Type B pancreatic cell (in vitro differentiated cells): ENCODE measurements at places on chromosomes 7 and 10. TPM values are rescaled to one million over a fixed set of nuclear protein-coding genes. Genes with fewer than 3 reads are reported as not detected.
A peak's percentile ranks its signal among the peaks of the same experiment; 100 is the strongest.

GRCh38 chr10:29977171-29977570, 82.2 kb downstream of the JCAD start:
- DNase-seq: no peak
- H3K4me3 ChIP-seq: no peak overlapping the region
- peaks cover 5% of the 10 kb centered on the region for H3K36me3 ChIP-seq

GRCh38 chr7:100604028-100604975, 2.1 kb downstream of the PCOLCE start:
- peak overlapping the region; percentile 89 for H3K4me3 ChIP-seq
- no peak for DNase-seq
- H3K27ac ChIP-seq: peak overlapping the region; percentile 41
- H3K36me3 ChIP-seq: no peaks in the 10 kb centered on the region

DNA sequence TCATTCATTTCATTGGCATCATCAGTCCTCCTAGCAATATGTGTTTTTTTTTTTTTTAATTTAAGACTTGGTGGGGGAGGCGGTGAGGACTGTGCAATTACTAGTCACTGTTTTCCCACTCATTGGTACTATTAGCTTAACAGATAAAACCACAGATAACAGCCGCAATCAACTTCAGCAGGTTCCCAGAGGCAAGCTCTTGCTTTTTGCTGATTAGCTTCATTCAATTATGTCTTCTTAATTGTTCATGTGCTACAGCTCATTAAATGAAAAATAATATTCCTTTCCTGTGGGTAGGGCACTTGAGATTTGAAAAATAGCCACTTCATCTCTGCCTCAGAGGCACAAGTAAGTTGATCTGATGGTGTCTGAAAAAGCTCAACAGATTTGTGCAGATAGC, 215.5 kb downstream of the PCDH15 start:
- H3K36me3 ChIP-seq: no peaks in the 10 kb centered on the region
- no peaks in the 10 kb centered on the region for H3K27me3 ChIP-seq
- no peaks in the 10 kb centered on the region for H3K4me1 ChIP-seq

The H2BK1 gene
- not detected in 2 replicates for total RNA-seq

- H3K27me3 ChIP-seq: no peaks in the 10 kb centered on the region
- no peaks in the 10 kb centered on the region for H3K4me1 ChIP-seq
- no peak overlapping the region for H3K4me3 ChIP-seq
- no peak for DNase-seq
These were observed 386.0 kb downstream of the KIF20B start for GRCh38 chr10:90087197-90088023.

DNA sequence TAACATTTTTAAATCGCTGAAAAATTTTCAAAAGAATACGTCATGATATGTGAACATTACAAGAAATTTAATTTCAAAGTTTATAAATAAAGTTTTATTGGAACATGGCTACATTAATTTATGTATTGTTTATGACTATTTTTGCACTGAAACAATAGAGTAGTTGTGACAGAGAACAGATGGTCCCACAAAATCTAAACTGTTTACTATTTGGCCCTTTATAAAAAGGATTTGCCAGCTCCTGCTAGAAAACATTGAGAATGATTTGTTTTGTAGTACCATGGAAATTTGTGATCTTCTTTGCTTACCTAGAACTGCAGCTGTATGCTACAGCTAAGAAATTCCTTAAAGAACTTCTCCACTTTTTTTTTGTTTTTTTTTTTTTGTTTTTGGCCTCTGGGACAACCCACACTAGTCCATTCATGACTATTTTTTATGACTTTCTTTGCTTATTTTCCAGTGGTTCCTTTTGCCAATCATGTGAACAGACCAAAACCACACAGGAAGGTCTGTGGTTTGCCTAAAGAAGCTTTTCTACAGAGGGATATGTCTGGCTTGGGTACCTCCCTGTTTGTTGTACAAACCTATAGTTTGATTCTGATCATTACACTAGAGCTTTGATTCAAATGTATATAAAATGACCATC, 55.7 kb downstream of the ST7 start:
- no peaks in the 10 kb centered on the region for H3K27me3 ChIP-seq
- no peak overlapping the region for H3K4me3 ChIP-seq
- H3K36me3 ChIP-seq: no peaks in the 10 kb centered on the region
- DNase-seq: no peak

The ZSCAN25 gene
- 22.9 and 25.4 TPM in 2 replicates for total RNA-seq

GRCh38 chr10:60409202-60409601, 19.5 kb upstream of the ANK3 start:
- H3K36me3 ChIP-seq: no peaks in the 10 kb centered on the region
- H3K27me3 ChIP-seq: no peaks in the 10 kb centered on the region
- H3K27ac ChIP-seq: no peak overlapping the region
- H3K4me3 ChIP-seq: no peak overlapping the region
- no peaks in the 10 kb centered on the region for H3K4me1 ChIP-seq

DNA sequence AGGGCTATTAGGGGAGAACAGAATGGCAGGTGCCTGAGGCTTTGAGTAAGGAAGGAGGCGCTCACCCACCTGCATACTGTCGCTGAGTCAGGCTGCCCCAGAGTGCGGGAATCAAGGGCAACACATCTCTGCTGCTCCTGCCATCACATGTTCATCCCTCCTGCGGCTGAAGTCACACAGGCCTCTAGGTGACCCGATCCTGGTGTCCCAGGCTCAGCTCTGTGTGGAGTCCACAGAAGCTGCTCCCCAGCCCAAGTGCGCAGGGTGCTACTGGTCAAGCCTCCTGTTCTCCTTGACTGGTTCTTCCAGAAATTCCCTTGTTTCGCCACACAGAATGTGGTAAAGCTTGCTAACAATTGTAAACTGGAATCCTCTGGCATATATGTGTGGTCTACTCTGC, 96.9 kb upstream of the IL6 start:
- H3K27me3 ChIP-seq: peaks cover 7% of the 10 kb centered on the region
- H3K4me1 ChIP-seq: no peaks in the 10 kb centered on the region
- no peak for DNase-seq
- H3K27ac ChIP-seq: no peak overlapping the region
- H3K36me3 ChIP-seq: no peaks in the 10 kb centered on the region
- H3K4me3 ChIP-seq: no peak overlapping the region

The CPA4 gene
- 7.4 and 17.4 TPM in 2 replicates for total RNA-seq

The PODXL gene
- 25.5 and 44.1 TPM in 2 replicates for total RNA-seq

DNA sequence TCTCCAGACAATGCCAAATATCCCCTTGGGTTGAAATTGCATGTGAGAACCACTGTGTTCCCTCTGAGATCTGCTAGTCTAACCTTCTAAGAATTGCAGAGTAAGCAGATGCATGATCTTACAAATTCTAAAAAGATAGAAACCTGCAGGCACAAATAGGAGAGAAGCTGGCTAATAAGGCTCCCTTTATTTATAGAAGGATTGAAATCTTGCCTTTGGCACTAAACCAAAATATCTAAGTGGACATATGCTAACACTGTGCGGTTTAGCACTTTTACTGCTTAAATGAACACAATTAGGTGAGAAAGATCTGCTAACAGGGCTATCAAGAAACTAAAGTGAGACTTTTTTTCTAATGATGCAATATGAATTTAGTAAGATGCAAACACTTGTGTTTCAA, 225.5 kb downstream of the DOCK4 start:
- H3K27ac ChIP-seq: no peak overlapping the region
- no peaks in the 10 kb centered on the region for H3K4me1 ChIP-seq
- no peaks in the 10 kb centered on the region for H3K27me3 ChIP-seq
- DNase-seq: no peak
- H3K36me3 ChIP-seq: peaks cover 21% of the 10 kb centered on the region

The KCND2 gene
- 3.0 and 3.2 TPM in 2 replicates for total RNA-seq

DNA sequence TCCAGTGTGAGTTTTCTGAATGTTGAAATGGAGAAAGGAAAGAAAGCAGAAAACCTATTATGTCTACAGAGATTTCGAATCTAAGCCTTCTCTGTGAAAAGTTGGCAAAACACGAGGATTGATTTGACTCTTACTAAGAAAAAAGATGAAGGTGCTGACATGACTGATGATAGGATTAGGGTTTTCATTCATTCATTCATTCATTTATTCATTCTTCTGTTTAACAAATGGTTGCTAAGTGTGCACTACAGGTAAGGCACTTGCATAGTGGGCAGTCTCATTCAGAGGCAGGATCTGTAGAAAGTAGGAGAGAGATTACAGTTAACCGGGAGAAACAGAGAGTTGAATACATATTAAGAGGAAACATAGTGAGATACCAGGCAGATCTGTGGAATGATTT, 137.1 kb downstream of the ZNF365 start:
- no peaks in the 10 kb centered on the region for H3K4me1 ChIP-seq
- no peak overlapping the region for H3K4me3 ChIP-seq
- no peak overlapping the region for H3K27ac ChIP-seq
- H3K27me3 ChIP-seq: peaks cover 7% of the 10 kb centered on the region
